HepG2 (cell line): ENCODE measurements at places on chromosomes 16 and 17. TPM values are rescaled to one million over a fixed set of nuclear protein-coding genes. Genes with fewer than 3 reads are reported as not detected.

DPEP3 gene
- not detected in 2 replicates for polyA plus RNA-seq

KCNH4 gene
- polyA plus RNA-seq: 0.01 and 0.04 TPM in 2 replicates

TLCD1 gene
- polyA plus RNA-seq: 14.9 and 18.1 TPM in 2 replicates

TBC1D3D gene
- 1.3 and 3.2 TPM in 2 replicates for polyA plus RNA-seq

CACNG3 gene
- polyA plus RNA-seq: not detected in 2 replicates

KRTAP4-6 gene
- not detected in 2 replicates for polyA plus RNA-seq

GRCh38 chr17:45782889-45783592 lies 1.1 kb upstream of the CRHR1 start:
- no peak overlapping the region for H3K4me3 ChIP-seq
- H3K27ac ChIP-seq: no peak overlapping the region
- H3K27me3 ChIP-seq: peaks cover 32% of the 10 kb centered on the region
- H3K4me1 ChIP-seq: peaks cover 15% of the 10 kb centered on the region; the same call in 1 of the 2 replicates

DNA sequence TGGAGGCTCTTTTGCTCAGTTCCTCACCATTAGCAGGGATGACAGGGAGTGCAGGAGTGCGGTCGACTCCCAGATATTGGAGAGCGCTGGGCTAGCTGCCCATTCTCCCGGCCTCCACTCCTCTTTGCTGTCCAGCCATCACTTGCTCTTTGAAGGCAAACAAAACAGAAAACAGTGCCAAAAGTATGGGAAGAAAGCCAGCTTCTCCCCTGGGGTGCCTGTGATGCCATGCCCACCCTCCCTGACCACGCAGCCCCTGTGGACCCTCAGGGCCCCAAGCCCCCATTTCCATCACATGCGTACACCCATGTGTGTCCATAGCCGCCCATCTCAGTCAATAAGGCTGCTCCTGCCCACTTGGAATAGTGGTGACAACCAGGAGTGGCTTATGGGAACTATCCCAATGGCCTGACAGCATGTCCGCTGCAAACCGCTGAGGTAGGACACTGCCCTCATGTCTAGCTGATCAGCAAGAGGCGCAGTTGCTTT lies 30.0 kb downstream of the MAPT start:
- no peaks in the 10 kb centered on the region for H3K27me3 ChIP-seq
- DNase-seq: no peak
- peak overlapping the region; percentile 35 for H3K4me3 ChIP-seq
- no peaks in the 10 kb centered on the region for H3K36me3 ChIP-seq
- H3K27ac ChIP-seq: peak overlapping the region; percentile 72
- H3K4me1 ChIP-seq: peaks cover 53% of the 10 kb centered on the region

- H3K4me1 ChIP-seq: peaks cover 48% of the 10 kb centered on the region
- H3K27ac ChIP-seq: no peak overlapping the region
- H3K4me3 ChIP-seq: no peak overlapping the region
- DNase-seq: no peak
- H3K36me3 ChIP-seq: no peaks in the 10 kb centered on the region
- no peaks in the 10 kb centered on the region for H3K27me3 ChIP-seq
Measured at GRCh38 chr17:9239793-9240658, 218.7 kb downstream of the NTN1 start.

DNA sequence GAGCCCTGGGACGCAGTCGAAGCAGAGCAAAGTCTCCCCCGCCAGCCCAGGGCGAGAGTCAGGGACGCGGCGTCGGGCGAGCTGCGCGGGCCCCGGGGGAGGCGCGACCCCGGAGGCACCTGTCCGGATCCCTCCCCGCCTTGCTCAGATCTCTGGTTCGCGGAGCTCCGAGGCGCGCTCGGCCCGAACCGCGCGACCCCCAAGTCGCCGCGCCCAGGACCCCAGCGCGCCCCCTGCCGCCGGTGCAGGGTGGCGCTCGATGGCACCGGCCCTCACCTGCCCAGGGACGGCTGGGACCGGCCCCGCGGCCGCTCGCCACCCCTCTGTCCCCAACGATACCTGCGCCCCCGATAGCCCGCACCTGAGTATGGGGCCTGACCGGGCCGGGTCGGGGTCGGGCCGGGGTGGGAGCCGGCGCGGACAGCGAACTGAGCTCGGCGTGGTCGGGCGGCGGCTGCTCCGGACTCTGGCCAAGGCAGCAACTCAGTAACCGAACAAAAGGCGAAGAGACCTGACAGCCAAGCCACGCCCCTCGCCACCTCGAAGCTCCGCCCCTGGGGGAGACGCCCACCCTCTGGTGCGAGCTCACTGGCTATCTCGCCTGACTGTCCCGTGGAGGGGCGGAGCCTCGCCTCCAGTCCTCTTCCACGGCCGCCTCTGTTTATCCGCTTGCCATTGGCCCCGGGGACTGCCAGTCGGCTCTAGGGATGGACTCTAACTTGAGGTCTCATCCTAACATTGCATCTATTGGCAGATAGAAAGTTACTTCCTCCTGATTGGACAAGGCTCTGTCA lies at the start of gene JUP:
Gene JUP (minus strand): TSS at position 485 of the 794 bp plus-strand sequence. CDS start 14,857 bp downstream, outside the sequence.
- no peaks in the 10 kb centered on the region for H3K36me3 ChIP-seq
- H3K27me3 ChIP-seq: no peaks in the 10 kb centered on the region; the same call in 2 of the 3 replicates
- peak; percentile 99 for DNase-seq

- DNase-seq: peak; percentile 61
- no peaks in the 10 kb centered on the region for H3K36me3 ChIP-seq
- no peak overlapping the region for H3K27ac ChIP-seq
- peaks cover 41% of the 10 kb centered on the region for H3K4me1 ChIP-seq
Measured at GRCh38 chr17:64028874-64029464, 8.5 kb upstream of the ICAM2 start.

GRCh38 chr16:77227745-77228144 lies 28.5 kb downstream of the SYCE1L start:
- H3K4me1 ChIP-seq: no peaks in the 10 kb centered on the region
- DNase-seq: no peak
- no peak overlapping the region for H3K4me3 ChIP-seq
- H3K36me3 ChIP-seq: no peaks in the 10 kb centered on the region
- no peak overlapping the region for H3K27ac ChIP-seq

DNA sequence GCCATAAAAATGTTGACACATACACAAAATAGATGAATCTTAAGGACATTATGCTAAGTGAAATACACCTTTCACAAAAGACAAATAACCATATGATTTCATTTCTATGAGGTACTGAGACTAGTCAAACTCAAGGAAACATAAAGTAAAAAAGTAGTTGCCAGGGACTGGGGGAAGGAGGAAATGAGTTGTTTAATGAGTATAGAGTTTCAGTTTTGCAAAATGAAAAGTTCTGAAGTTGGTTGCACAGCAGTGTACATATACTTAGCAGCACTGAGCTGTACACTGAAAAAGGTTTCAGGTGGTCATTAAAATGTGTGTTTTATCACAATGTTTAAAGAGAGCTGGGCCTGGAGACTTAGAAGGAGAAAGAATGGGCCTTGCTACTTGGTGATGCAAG lies 4.7 kb upstream of the SLC13A2 start:
- no peak overlapping the region for H3K4me3 ChIP-seq
- no peak for DNase-seq
- no peaks in the 10 kb centered on the region for H3K36me3 ChIP-seq
- no peaks in the 10 kb centered on the region for H3K27me3 ChIP-seq
- H3K4me1 ChIP-seq: peaks cover 27% of the 10 kb centered on the region
- H3K27ac ChIP-seq: no peak overlapping the region

- H3K4me1 ChIP-seq: no peaks in the 10 kb centered on the region
- no peaks in the 10 kb centered on the region for H3K27me3 ChIP-seq
- peaks cover 4% of the 10 kb centered on the region; the same call in 1 of the 2 replicates for H3K36me3 ChIP-seq
- no peak overlapping the region for H3K27ac ChIP-seq
- no peak overlapping the region for H3K4me3 ChIP-seq
Measured at GRCh38 chr17:16338391-16338790, 14.9 kb downstream of the CENPV start.

- no peak for DNase-seq
- H3K4me3 ChIP-seq: no peak overlapping the region
- H3K27ac ChIP-seq: no peak overlapping the region
Measured at GRCh38 chr17:44216173-44216572, 3.3 kb downstream of the UBTF start.

- no peaks in the 10 kb centered on the region for H3K4me1 ChIP-seq
- peaks cover 6% of the 10 kb centered on the region for H3K36me3 ChIP-seq
- no peak overlapping the region for H3K27ac ChIP-seq
- no peaks in the 10 kb centered on the region for H3K27me3 ChIP-seq
Measured at GRCh38 chr17:80248001-80248893, 12.4 kb upstream of the RNF213 start.

- H3K4me1 ChIP-seq: peaks cover 35% of the 10 kb centered on the region
- no peak for DNase-seq
- peaks cover 19% of the 10 kb centered on the region for H3K36me3 ChIP-seq
- H3K27ac ChIP-seq: no peak overlapping the region
Measured at GRCh38 chr17:78174346-78174869, 6.0 kb downstream of the SYNGR2 start.

- H3K4me1 ChIP-seq: peaks cover 21% of the 10 kb centered on the region; the same call in 1 of the 2 replicates
- H3K27ac ChIP-seq: no peak overlapping the region
- no peaks in the 10 kb centered on the region for H3K36me3 ChIP-seq
- H3K27me3 ChIP-seq: peaks cover 12% of the 10 kb centered on the region; the same call in 1 of the 2 replicates
Measured at GRCh38 chr16:89598199-89598598, 15.2 kb upstream of the DPEP1 start.

DNA sequence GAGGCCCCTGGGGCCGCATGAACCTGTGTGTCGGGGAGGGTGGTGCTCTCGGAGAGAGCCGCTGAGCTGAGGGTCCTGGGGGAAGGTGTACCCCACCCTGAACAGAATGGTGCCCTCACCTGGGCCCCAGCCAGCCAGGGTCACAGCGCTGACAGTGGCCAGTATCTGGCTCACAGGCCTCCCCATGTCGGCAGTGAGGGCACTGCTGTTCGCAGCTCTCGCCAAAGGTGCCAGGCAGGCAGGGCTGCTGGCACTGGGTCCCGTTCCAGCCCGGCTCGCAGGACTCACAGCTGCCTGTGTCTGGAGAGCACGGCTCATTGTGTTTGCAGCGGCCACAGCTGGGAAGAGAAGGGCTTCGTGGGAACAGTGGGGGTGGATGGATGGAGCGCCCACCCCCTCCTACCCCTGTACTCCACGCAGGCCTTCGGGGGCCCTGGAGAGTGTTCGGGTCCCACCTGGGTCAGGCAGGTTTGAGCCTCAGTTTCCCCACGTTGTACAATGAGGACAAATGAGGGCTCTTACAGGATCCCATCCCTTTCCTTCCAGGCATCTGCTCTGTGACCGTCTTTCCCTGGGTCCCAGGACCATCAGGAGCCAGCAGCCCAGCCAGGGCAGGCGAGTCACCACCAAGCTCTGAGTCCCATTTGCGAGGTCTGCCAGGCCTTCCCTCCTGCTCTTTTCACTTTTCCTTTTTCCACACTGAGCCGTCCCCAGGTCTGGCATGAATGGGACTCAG lies 5.0 kb downstream of the SCARF1 start:
- no peaks in the 10 kb centered on the region for H3K36me3 ChIP-seq
- H3K4me3 ChIP-seq: no peak overlapping the region
- DNase-seq: no peak
- no peak overlapping the region for H3K27ac ChIP-seq
- H3K27me3 ChIP-seq: peaks cover 5% of the 10 kb centered on the region; the same call in 1 of the 2 replicates
- H3K4me1 ChIP-seq: peaks cover 53% of the 10 kb centered on the region

DNA sequence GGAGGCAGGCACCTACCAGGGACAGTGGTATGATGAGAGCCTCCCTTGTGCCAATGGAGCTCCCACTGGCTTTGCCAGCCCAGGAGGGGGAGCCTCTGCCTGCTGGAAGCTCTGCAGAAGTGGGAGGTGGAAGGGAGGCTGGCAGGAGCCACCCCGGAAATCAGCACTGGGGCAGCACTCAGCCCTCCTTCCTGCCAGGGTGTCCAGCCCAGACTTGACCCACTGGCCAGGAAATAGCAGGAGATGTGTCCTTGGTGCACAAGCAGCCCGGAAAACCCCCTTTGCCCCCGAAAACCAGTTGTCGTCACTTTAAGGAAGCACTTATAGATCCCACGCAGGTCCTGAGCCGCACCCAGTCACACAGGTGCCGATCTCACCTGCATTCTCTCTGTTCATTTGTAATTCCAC lies 49.3 kb upstream of the CACNG4 start:
- H3K27me3 ChIP-seq: no peaks in the 10 kb centered on the region; the same call in 1 of the 2 replicates
- peak; percentile 21 for DNase-seq
- no peak overlapping the region for H3K27ac ChIP-seq
- no peak overlapping the region for H3K4me3 ChIP-seq

DNA sequence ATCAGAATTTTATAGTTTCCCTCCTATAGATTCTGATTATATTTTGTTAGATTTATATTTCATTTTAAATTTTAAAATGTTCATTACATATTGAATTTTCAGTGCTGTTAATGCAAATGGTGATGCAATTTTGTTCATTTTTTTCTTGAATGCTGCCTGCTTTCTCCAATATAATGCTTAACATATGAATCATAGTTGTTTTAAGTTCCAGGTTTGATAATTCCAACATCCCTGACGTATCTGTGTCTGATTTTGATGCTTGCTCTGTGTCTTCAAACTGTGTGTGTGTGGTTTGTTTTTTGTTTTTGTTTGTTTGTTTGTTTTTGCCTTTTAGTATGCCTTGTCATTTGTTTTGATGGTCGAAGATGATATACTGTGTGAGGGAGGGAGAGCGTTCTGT lies 134.7 kb upstream of the ELAC2 start:
- no peak overlapping the region for H3K27ac ChIP-seq
- H3K27me3 ChIP-seq: no peaks in the 10 kb centered on the region
- no peak overlapping the region for H3K4me3 ChIP-seq
- H3K36me3 ChIP-seq: no peaks in the 10 kb centered on the region
- H3K4me1 ChIP-seq: no peaks in the 10 kb centered on the region
- DNase-seq: no peak

DNA sequence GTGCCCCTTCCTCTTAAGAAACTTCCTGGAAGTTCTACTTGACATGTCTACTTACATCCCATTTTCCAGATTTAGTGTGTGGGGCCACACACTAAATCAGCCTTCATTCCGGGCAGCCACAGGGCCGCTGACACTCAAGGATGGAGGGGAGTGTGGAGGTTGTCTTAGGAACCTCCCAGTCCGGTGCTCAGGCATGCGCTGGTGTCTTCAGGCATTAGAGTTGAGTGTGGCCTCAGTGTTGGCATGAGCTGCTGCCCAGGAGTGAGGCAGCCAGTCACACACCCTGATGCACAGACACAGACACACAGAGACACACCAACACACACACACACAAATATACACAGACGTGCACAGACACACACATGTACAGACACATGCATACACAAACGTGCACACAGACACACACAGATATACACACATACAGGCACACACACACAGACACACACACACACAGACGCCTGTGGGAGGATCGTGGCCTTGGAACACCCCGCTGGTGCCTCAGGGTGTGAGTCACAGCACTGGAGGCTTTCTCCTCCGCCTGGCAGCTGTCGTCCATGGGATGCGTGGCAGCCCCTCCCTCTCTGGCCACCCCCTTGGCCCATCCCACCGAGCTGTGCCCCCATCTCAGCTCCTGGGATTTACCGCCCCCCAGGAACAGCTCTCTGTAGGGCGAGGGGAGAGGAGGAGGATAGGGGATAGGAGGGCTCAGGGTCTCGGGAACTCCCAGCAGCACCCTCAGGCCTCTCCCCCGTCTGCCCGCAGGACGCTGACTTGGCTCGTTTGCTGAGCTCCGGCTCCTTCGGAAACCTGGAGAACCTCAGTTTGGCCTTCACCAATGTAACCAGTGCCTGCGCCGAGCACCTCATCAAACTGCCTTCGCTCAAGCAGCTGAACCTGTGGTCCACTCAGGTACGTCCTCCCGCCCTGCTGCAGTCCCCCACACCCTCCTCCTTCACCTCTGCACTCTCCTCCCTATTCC lies 75.6 kb upstream of the PLCG2 start:
- H3K4me1 ChIP-seq: no peaks in the 10 kb centered on the region
- H3K36me3 ChIP-seq: peaks cover 91% of the 10 kb centered on the region
- DNase-seq: no peak
- no peak overlapping the region for H3K27ac ChIP-seq
- no peaks in the 10 kb centered on the region for H3K27me3 ChIP-seq
